ENCODE measurements at places on chromosomes 3 and 15.

DNA sequence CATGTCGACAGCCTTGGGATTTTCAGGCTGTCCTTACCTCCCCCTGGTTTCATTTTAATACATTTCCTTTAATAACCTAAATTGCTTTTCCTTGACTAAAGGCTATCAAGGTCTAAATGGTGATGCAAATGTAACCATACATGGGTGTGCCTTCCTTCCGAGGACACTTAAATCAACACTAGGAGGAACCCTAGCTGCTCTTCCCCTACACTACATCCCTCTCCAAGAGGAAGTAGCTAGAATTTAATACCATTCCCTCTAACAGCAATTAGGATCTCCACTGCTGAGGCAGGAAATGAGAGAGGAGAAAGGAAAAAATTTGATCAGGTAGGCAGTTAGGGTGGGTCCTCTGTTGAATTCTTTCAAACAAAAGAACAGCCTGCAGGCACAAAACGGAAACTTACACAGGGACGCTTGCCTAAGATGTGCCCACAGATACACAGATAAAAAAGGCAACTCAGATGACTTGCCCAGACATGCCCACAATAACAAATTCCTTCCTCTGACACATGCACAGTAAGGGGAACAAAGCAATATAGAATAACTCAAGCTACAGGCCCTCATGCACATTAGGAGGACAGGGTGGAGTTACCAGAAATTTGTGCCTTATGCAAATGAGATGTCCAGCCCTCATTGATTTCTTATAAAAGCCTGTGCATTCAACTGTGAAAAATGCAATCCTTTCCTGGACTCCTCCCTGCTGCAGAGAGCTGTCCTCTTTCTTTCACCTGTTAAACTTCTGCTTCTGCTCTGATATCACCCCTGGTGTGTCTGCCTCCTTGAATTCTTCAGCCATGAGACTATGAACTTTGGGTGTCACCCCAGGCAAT lies 1024.4 kb upstream of the CADM2 start:
- DNase-seq: no peak

GRCh38 chr15:35123743-35124142 lies 38.6 kb upstream of the NANOGP8 start:
- DNase-seq: no peak

- DNase-seq: peak; percentile 57
Measured at GRCh38 chr15:92883163-92883875, 16.8 kb upstream of the CHD2 start.

DNA sequence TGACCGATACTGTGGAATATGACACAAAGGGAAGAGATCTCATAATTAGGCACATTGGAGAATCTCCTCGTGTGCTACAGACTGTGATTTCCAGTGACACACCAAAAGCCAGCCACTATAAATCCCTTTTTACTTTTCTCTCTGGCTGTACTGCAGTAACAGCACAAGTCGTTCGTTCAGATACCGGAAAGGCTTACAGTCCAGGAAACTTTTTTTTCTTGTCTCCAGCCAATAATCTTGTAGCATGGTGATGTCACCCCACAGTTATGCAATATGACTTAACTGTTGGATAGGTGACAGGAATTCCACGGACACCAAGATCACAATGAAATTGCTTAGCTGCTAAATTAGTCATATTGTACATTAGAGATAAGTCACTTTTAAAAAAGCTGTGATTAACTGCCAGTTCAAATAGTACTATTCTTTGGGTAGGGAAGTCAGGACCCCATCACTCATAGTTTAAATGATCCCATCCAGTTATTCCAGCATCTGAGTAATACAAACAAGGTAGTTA lies 36.3 kb upstream of the TSC22D2 start:
- no peak for DNase-seq

DNA sequence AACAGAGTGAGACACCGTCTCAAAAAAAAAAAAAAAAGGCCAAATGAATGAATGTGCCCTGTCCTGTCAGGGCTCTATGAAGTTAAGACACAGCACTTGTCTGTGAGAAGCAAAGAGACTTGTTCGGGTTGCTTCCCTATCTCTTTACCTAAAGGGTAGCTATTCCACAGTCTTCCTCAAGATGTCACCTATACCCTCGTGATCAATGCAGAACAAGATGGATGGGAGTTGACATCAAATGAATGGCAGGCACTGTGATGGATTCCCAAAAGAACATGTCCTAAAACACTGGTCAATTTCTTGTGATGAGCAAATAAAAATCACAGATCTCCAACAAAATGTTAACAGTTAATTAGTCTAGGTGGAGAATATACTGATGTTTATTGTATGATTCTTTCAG lies 9.5 kb downstream of the TADA3 start:
- DNase-seq: no peak

DNA sequence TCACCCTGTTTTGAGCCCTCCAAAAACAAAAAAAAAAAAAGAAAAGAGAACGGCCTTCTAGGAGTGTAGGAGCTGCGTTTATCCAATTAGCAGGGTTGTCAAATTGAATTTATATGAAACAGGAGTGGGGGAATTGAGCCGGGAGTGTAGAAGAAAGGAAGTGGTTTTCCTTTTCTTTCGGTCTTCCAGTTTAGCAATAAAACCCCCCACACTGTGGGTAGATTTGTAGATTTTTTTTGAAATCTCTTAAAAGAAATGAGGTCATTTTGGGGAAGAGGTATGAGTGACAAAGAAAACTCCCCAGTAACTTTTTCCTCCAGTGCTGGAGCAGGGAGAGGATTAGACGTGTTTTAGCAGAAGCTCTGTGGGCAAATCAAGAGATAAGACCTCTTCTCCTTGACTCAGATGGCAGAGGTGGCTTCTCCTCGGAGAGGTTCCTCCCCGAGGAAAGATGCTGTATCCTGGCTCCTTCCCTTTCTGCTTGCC lies 30.8 kb downstream of the BOC start:
- no peak for DNase-seq

DNA sequence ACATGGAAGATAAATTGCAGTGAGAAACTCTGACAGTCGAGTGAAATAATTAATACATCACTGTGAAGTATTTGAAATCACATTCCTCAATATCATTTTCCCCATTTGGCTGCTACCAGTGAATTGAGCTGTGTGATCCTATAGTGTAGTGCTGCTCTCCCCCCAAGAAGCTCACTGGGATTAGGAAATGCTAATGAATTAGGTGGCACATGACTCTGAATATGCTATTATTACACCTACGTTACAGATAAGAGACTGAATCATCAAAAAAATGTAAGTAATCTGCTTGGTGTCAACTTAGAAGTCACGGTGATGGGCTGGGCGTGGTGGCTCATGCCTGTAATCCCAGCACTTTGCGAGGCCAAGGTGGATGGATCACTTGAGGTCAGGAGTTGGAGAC lies 34.7 kb upstream of the SYNM start:
- DNase-seq: no peak

DNA sequence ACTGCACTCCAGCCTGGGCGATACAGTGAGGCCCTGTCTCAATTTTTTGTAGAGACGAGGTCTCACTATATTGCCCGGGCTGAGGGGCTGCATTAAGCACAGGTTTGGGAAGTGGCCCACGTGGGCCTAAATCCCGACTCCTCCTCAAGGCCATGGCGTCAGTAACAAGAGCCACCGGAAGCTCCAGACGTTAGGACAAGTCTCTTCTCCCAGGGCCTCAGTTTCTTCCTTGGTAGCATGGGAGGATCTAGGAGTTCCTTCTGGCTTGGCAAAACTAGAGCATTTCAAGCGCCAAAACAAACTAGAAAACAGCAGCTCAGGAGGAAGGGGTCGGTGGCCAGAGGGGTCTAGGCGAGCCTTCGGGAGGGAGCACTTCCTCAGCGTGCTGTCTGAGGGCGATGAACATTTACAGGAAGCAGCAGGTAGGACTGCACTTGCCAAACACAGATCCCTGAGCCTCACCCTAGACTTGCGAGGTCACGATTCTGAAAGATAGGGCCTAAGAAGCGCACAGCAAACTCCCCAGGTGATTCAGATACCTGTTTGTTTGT lies 536 bp downstream of the SNAPC5 start:
- DNase-seq: peak; percentile 10

Data from CD4-positive, alpha-beta T cell treated with Interleukin-6 at 100 ng/mL for 8 hours (primary cell).